ENCODE measurements at places on chromosomes 4 and X. TPM values are rescaled to one million over a fixed set of nuclear protein-coding genes. Genes with fewer than 3 reads are reported as not detected.

The PIR gene
- total RNA-seq: 32.0 TPM

The SLC6A8 gene
- total RNA-seq: 9.8 TPM

The HSFX4 gene
- total RNA-seq: not detected

The XAGE5 gene
- total RNA-seq: not detected

The ALPK1 gene
- total RNA-seq: 25.7 TPM

The CYP2U1 gene
- 11.2 TPM for total RNA-seq

The TRIM75 gene
- total RNA-seq: not detected

The PDZD4 gene
- total RNA-seq: 0.14 TPM

All from smooth muscle cell of bladder (primary cell).